ENCODE measurements at places on chromosomes 1 and 21. TPM values are rescaled to one million over a fixed set of nuclear protein-coding genes. Genes with fewer than 3 reads are reported as not detected.

DNA sequence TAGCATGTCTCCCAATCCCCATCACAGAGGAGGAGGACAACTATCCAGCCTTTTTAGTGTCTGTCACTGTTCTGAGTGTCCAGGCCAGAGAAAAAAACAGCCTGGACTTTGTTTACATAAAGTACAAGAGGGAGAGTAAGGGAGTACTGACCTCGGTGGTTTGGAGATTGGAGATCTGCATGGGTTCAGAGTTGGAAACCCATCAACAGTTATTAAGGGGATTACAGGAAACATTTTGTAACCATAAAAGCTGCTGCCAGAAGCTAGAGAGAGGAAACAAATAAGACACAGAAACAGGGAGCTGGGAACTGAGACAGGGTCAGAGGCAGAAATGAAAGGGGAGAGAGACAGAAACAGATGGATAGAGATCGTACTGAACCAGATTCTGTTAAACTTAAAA, 131.5 kb upstream of the CTTNBP2NL start:
- no peak for DNase-seq

DNA sequence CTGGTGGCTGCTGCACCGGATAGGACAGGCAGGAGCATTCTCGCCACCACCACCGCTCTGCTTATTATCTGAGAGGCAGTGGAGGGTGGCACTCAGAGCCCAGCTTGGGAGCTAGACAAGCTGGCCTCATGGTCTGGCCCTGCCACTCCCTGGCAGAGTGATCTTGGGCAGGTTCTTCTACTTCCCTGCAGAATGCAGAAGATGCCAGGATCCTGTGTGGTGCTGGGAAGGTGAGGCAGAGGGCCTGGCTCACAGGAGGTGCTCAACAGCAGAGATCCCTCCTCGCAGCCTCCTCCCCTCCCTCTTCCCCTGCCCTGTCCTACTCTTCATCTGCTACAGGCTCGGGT, 60.4 kb downstream of the ARHGEF10L start:
- DNase-seq = no peak

GBP5 gene
- 0.07 TPM for total RNA-seq

DNA sequence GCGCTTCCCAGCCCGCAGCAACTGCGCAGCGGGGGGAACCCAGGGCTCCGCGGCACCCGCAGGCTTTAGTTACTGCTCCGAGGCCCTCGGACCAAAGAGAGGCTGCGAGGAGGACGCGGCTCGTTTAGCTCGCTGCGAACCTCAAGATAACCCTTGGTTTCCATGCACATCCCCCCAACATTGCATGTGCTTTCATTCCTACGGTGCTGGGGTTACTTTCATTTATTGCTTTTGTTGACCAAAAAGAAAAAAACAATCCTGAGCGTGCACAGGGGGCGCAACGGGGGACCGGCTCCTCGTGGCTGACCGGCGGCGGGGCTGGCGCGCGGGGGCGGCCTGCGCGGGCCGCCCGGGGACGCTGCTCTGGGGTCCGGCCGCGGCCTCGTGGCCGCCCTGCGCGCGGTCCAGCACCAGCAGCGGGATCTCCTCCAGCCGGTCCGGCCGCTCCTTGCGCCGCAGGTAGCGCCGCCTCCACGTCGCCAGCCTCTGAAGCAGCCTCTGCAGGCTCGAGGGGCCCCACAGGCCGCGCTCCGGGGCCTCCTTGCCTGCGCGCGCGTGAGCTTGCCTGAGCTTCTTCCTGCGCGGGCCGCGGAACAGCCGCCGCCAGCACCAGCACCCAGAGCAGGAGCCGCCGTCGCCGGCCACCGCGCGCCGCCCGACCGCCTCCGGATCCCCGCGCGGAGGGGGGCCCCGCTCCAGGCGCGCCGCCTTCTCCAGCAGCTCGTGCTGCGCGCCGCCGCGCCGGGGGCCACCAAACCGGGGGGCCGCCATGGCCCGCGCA, 77.4 kb downstream of the DESI2 start:
- no peak for DNase-seq

RGS5 gene
- 29.6 TPM for total RNA-seq

GPR52 gene
- 0.17 TPM for total RNA-seq

GRCh38 chr1:61013189-61013945, 69.0 kb upstream of the NFIA start:
- DNase-seq = no peak

RASSF5 gene
- total RNA-seq = 5.8 TPM
